ENCODE measurements at places on chromosomes 12 and 14. TPM values are rescaled to one million over a fixed set of nuclear protein-coding genes. Genes with fewer than 3 reads are reported as not detected.
A peak's percentile ranks its signal among the peaks of the same experiment; 100 is the strongest.

Gene LBHD2
- not detected for polyA plus RNA-seq

DNA sequence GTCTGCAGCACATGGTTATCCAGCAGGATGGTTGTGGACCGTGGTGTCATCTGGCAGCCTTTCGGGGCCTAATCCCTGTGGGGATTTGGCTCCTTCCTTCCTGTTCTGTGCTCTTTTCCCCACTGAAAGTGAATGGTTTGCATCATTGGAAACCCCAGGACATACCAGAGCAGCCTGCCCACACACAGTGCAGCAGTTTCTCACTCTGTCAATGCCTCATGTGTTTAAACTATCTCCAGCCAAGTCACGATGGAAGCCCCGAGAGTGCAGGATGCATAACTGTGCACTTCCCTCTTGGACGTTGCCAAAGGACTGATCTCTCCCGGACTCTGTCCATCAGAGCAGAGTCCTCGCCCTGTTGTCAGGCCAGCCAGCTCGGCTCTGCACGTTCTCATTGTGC is 29.0 kb upstream of the AMN start:
- DNase-seq: peak; percentile 97

DNA sequence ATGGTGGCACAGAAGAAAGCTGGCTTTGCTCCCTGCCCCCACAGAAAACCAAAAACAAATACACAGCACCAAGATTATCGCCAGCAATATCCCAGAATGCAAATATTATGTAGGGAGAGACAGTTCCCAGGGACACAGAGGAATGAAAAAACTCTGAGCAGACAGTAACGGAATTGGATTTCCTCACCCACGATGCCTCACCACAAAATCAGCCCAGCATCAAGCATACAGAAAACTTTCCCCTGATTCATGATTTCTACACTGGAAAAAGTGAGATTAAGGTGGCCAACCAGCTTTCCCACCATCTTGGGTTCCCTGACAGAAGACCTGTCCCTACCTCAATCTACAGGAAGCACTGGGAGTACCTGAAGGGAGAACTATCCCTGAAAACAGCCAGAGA is 36.6 kb downstream of the PARP11 start:
- no peak for DNase-seq

DNA sequence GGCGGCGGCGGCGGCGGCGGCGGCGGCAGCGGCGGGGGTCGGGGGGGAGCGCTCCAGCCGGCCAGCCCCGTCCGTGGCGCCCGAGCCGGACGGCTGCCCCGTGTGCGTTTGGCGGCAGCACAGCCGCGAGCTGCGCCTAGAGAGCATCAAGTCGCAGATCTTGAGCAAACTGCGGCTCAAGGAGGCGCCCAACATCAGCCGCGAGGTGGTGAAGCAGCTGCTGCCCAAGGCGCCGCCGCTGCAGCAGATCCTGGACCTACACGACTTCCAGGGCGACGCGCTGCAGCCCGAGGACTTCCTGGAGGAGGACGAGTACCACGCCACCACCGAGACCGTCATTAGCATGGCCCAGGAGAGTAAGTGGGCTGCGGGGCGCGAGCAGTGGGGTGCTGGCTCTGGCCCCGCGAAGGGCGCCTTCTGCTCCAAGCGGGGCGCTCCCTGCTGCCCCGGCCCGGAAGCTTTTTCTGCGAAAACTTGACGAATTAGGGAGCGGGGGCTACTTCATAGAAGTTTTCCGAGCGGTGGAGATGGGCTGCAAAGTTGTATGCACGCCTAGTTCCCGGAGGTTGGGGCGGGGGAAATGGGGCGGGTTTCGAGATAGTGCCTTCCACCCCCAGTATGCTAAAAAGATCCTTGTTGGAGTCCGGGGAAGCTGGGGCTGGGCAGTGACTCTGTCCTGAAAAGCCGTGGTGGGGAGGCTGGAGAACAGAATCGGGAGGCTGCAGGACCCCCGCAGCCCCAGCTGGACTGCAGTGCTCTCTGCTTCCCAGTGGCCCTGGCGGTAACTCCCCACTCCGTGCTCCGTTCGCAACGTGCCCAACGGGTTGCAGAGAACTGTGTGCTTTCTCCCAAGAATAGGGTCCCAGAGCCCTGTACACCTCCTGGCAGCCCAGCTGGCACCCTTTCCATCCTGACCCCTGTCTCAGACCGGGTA is 751 bp downstream of the GDF11 start:
- DNase-seq: peak; percentile 70

DNA sequence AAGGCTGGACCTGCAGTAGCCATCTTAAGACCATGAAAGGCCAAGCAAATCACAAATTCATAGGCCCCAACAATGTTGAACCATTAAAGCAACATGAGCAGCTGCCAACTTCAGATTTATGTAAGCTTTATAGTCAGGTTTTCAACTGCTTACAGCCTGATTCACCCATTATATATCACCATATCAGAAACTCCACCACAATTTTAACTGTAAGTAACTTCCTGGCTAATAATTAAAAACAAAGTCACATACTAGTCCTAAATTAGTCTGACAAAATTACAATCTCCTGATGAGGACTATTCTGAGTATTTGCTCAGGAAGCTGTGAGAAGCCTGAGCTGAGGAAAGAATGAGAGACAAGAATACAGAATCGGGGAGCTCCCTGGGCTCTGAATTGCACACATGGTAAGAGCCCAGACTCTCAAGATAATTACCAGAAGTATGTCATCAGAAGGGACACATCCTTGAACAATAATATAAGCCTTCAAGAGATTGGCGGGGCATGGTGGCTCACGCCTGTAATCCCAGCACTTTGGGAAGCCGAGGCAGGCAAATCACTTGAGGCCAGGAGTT is 55.1 kb downstream of the NUMB start:
- no peak for DNase-seq

- DNase-seq: no peak
Observed at GRCh38 chr14:76591266-76591665, 170.0 kb upstream of the VASH1 start.

Measured in fibroblast of lung (primary cell).